Activated T-helper 17 cell treated with anti-CD3 and anti-CD28 coated beads, Interleukin-2, amount 50 U/mL, for 72 hours (primary cell): ENCODE measurements at places on chromosomes 4 and X.

- H3K36me3 ChIP-seq = no peaks in the 10 kb centered on the region
- H3K4me3 ChIP-seq = no peak overlapping the region
- ATAC-seq = no peak
- peaks cover 9% of the 10 kb centered on the region for H3K27me3 ChIP-seq
Measured at GRCh38 chrX:40240844-40241243, 143.1 kb upstream of the BCOR start.

DNA sequence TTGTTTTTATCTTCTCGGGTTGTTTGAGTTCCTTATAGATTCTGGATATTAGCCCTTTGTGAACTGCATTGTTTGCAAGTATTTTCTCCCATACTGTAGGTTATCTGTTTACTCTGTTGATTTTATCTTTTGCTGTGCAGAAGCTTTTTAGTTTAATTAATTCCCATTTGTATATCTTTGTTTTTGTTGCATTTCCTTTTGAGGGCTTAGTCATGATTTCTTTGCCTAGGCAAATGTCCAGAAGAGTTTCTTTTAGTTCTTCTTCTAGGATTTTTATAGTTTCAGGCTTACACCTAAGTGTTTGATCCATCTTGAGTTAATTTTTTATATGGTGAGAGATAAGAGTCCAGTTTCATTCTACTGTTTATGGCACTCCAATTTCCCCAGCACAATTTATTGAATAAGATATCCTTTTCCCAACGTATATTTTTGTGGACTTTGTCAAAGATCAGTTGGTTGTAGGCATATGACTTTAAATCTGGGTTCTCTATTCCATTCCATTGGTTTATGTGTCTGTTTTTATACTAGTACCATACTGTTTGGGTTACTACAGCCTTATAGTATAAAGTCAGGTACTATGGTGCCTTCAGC, 54.3 kb downstream of the EGF start:
- H3K27me3 ChIP-seq = peaks cover 22% of the 10 kb centered on the region
- H3K27ac ChIP-seq = no peak overlapping the region
- H3K36me3 ChIP-seq = no peaks in the 10 kb centered on the region
- no peak for ATAC-seq
- H3K4me3 ChIP-seq = no peak overlapping the region
- H3K4me1 ChIP-seq = no peaks in the 10 kb centered on the region

DNA sequence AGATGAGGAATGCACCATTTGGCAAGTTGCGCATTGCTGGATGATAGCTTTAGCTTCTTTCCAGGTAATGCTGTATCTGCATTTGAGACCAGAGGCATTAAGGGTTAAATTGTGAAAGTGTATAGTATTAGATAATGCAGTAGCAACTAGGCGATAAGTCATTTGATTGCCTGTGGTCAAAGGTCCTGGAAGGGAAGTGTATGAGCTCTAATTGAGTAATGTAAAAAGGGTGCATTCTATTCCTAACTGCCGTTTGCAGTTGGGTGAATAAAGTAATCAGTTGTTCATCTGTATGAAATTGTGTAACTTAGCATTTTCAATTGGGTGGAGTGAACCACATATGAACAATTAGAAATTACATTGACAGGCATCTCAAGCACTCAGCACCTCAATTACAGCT, 54.5 kb upstream of the WDR1 start:
- H3K4me3 ChIP-seq = no peak overlapping the region
- H3K27ac ChIP-seq = no peak overlapping the region
- no peaks in the 10 kb centered on the region for H3K36me3 ChIP-seq
- H3K27me3 ChIP-seq = no peaks in the 10 kb centered on the region

DNA sequence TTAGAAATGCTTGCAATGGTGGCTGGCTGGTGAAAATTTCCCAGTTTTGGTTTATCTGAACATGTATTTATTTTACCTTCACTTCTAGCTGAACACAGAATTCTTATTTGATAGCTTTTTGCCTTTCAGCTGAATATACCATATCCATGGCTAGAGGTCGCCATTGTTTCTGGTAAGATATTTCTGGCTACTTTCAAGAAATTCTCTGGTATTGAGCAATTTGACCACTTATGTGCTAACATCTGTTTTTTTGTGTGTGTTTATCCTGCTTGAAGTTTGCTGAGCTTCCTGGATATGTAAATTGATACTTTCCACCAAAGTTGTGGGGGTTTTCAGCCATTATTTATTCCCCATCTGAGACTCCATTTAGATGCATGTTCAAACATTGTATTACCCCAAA, 75.4 kb downstream of the FBXW7 start:
- peaks cover 47% of the 10 kb centered on the region for H3K4me1 ChIP-seq
- no peaks in the 10 kb centered on the region for H3K36me3 ChIP-seq
- ATAC-seq = no peak
- no peaks in the 10 kb centered on the region for H3K27me3 ChIP-seq

- H3K27me3 ChIP-seq = no peaks in the 10 kb centered on the region
- no peaks in the 10 kb centered on the region for H3K4me1 ChIP-seq
- ATAC-seq = no peak
- no peak overlapping the region for H3K4me3 ChIP-seq
- H3K27ac ChIP-seq = no peak overlapping the region
Measured at GRCh38 chr4:15506464-15506863, 36.8 kb downstream of the CC2D2A start.

DNA sequence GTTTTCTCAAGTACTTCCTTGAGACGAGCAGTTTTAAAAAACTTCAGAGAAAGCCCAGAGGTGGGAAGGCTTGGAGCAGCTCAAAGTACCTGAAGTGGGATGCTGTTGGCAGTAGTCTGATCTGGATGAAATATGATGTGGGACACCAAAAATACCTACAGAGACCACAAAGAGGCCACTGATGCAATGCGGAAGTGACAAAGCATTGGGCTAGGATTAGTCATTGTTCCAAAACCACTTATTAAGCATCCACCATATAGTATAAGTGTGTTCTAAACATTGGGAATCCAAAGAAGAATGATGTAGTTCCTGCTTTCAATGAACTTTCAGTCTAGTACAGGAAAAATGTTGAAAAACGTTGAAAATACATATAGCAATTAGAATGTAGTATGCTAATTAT, 386.1 kb upstream of the CNKSR2 start:
- no peak overlapping the region for H3K4me3 ChIP-seq
- no peaks in the 10 kb centered on the region for H3K36me3 ChIP-seq
- no peaks in the 10 kb centered on the region for H3K27me3 ChIP-seq

DNA sequence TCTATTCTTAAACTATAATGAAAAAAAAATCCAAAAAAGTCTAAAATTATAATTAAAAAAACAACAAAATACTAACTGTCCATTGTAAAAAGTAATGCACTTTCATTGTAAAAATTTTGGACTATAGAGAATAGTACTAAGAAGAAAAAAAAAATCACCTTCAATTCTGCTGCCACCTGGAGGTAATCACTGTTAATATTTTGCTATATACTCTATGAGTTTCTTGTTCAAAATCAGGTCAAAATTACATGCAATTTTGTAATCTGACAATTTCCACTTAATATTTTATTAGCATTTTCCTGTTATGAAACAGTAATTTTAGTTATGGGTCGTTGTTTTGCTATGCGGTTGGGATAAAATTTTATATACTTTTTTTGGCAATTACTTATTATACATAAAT, 62.0 kb downstream of the HTT start:
- no peaks in the 10 kb centered on the region for H3K4me1 ChIP-seq
- no peak overlapping the region for H3K27ac ChIP-seq
- no peaks in the 10 kb centered on the region for H3K27me3 ChIP-seq

DNA sequence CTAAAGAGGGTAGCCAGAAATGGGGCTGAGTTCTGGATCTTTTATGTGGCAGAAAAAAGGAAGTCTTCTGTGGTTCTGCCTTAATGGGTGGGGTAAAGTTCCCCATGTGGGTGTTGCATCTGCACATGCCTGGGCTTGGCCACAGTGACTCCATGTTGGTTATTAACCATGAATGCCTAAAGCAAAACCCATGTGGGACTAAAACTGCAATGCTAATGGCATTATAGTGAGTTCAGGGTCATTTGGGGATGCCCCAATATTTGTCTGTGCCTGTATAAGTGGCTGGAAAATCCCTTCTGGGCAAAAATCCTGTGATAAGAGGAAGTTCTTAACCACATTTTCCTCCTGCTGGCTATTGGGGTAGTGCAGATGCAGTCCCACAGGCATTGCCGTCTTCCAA, 857.4 kb downstream of the FAT4 start:
- ATAC-seq = no peak
- no peak overlapping the region for H3K4me3 ChIP-seq
- H3K27ac ChIP-seq = no peak overlapping the region
- no peaks in the 10 kb centered on the region for H3K36me3 ChIP-seq

- H3K4me1 ChIP-seq = no peaks in the 10 kb centered on the region
- ATAC-seq = no peak
- no peak overlapping the region for H3K27ac ChIP-seq
- H3K36me3 ChIP-seq = no peaks in the 10 kb centered on the region
- no peak overlapping the region for H3K4me3 ChIP-seq
- H3K27me3 ChIP-seq = peaks cover 16% of the 10 kb centered on the region
Measured at GRCh38 chr4:94390804-94391410, 48.3 kb upstream of the HPGDS start.

DNA sequence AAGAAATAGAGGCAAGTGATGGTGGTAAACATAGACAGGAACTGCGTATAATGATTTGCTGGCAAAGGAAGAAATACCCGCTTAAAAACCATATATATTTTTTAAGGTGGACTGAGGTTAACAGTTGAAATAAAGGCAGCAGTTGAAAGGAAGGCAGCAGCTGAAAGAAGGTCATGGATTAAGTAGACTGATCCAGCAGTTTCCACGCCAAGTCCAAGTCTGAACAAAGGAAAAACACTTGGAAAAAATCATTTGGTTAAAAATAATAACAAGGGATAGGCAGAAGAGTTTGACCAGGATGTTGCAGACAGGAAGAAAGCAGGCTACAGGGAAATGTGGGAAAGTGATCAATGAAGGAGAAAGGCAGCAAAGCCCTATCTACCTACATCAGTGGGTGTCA, 93.6 kb downstream of the AMELX start:
- H3K27me3 ChIP-seq = no peaks in the 10 kb centered on the region
- ATAC-seq = no peak
- H3K27ac ChIP-seq = no peak overlapping the region

GRCh38 chrX:119041175-119041574, 31.6 kb upstream of the CT47C1 start:
- H3K36me3 ChIP-seq = no peaks in the 10 kb centered on the region
- H3K27ac ChIP-seq = no peak overlapping the region
- no peaks in the 10 kb centered on the region for H3K4me1 ChIP-seq
- ATAC-seq = no peak
- no peak overlapping the region for H3K4me3 ChIP-seq
- H3K27me3 ChIP-seq = no peaks in the 10 kb centered on the region

DNA sequence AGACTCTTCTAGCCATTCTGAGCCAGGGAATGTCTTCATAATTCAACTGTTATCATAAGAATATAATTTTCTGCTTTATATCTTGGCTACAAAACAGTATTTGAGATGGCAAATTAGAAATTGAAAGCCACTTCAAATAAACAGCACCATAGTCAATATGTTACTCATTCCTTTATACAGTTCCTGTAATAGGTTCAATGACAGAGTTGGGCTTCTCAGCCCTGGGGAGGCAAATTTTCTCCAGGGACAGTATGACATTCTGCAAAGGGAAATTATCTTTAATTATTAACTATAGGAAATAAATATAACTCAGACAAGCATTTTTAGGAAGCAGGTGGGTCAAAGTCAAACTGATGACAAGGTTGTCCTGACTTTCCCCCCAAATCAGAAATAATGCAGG, 71.9 kb upstream of the RPS6KA6 start:
- H3K4me1 ChIP-seq = no peaks in the 10 kb centered on the region
- H3K27ac ChIP-seq = no peak overlapping the region
- H3K27me3 ChIP-seq = no peaks in the 10 kb centered on the region
- no peaks in the 10 kb centered on the region for H3K36me3 ChIP-seq
- ATAC-seq = no peak
- H3K4me3 ChIP-seq = no peak overlapping the region

- peaks cover 13% of the 10 kb centered on the region for H3K27me3 ChIP-seq
- H3K4me3 ChIP-seq = no peak overlapping the region
- ATAC-seq = no peak
- H3K27ac ChIP-seq = no peak overlapping the region
- H3K4me1 ChIP-seq = no peaks in the 10 kb centered on the region
- no peaks in the 10 kb centered on the region for H3K36me3 ChIP-seq
Measured at GRCh38 chr4:17284323-17285175, 227.3 kb downstream of the QDPR start.

DNA sequence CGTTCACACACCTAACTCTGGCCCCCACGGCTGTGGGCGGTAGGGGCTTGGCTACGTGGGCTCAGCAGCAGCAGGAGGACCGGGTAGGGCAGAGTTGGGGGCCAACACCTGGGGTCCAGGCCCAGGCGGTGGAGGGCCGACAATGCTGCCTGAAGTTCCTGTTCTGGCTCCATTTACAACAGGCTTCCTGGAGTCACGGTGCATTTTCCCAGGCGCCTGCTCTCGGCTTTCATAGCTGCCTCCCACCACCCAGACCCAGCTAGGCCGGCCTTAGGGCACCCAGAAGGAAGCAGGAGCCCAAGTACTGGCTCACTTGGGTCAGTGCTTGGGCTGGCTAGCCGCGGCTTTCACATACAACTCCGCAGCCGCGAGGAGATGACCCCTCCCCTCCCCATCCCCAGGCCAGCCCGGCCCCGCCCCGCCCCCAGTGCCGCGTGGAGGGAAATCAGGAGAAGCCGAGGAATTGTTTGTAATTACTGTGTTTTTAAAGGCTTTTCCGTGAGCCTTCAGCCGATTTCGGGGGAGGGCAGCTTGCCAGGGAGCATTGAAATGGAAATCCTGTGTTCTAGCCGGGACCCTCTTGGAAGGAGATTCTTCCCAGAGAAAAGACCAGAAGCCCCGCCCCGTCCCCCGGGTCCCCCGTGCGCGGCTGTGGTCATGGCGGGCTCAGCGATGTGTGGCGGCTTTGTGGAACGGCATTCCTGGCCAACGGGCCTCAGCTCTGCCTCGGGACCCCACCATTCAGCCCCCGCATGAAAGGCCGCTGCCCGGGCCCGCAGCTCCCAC, 28.5 kb downstream of the PJA1 start:
- H3K27me3 ChIP-seq = peaks cover 7% of the 10 kb centered on the region
- ATAC-seq = no peak
- no peak overlapping the region for H3K4me3 ChIP-seq
- no peak overlapping the region for H3K27ac ChIP-seq
- H3K4me1 ChIP-seq = no peaks in the 10 kb centered on the region

DNA sequence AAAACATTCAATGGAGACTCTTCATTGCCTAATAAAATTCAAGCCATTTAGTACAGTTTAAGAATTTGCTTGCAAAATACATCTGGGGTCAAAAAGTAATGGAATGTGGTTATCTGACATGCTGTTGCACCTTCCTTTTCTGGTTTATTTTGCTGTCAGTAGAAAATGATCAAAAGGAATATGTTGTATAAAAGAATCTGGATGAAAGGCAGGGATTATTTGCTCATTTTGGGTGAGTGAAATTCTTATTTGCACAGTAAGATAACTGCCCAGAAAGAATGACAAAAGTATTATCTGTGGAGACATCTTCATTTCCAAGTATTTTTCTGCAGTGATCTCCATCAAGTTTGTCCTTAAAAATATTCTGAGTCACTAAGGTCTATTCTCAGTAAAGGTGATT, 30.4 kb downstream of the BOD1L1 start:
- no peaks in the 10 kb centered on the region for H3K27me3 ChIP-seq
- no peak for ATAC-seq
- peaks cover 4% of the 10 kb centered on the region for H3K4me1 ChIP-seq
- peaks cover 96% of the 10 kb centered on the region for H3K36me3 ChIP-seq

- no peak overlapping the region for H3K4me3 ChIP-seq
- ATAC-seq = no peak
Measured at GRCh38 chr4:57044996-57045395, 65.2 kb downstream of the IGFBP7 start.
